Neuronal stem cell (in vitro differentiated cells): ENCODE measurements at places on chromosomes 16 and 17.

DNA sequence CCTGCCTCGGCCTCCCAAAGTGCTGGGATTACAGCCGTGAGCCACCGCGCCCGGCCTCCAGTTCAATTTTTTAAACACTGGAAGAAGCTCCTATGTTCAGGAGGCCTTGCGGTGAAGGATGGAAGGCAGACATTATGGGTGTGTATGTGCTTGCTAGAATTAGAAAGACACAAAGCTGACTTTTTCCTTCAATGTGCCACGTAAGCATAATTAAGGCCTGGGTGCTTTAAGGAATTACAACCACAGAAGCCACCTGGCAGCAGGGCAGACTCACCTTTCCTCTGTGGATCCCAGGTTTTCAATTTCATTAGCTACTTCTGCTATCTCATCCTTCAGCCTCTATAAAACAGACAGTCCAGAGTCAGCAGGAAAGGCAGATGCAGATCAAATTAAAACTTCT lies 74.2 kb downstream of the CYTH1 start:
- DNase-seq: no peak

GRCh38 chr17:32341857-32342602 lies at the start of gene C17orf75:
Gene C17orf75, minus strand, starts transcription at chr17:32342173. Its CDS starts 34 bp downstream, at chr17:32342139.
- peak; percentile 66 for DNase-seq

- DNase-seq: no peak
Measured at GRCh38 chr17:56831369-56832095, 2.2 kb downstream of the C17orf67 start.

DNA sequence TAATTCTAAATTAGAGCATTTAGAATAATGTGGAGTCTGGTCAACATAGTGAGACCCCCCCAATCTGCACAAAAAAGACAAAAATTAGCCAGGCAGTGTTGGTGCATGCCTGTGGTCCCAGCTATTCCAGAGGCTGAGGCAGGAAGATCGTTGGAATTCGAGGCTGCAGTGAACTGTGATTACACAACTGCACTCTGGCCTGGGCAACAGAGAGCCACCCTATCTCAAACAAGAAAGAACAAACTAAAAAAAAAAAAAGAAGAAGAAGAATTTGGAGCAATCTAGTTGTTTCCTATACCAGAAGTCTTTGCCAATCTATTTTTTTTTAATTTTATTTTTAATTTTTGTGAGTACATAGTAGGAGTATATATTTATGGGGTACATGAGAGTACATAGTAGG lies 6.0 kb downstream of the CETP start:
- DNase-seq: no peak

GRCh38 chr16:47309581-47310312 lies 151.1 kb downstream of the ITFG1 start:
- DNase-seq: no peak

DNA sequence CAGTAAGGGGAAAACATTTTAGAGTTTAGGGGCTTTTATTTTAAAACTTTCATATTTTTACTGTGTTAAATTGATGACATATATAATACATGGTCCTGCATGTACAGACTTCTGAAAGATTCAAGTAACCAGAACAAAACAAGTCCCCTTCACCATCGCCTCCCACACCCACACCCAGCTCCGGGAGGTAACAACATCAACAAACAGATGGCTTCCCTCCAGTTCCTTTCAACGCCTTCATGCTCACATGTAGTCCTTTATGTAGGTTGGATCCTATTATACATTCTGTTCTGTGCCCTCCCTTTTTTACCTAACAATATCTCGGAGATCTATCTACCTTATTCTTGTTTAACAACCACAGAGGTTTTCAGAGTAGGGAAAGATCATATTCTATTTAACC lies 30.5 kb downstream of the GINS3 start:
- no peak for DNase-seq

GRCh38 chr17:36992701-36993100 lies 43.9 kb downstream of the AATF start:
- no peak for DNase-seq

DNA sequence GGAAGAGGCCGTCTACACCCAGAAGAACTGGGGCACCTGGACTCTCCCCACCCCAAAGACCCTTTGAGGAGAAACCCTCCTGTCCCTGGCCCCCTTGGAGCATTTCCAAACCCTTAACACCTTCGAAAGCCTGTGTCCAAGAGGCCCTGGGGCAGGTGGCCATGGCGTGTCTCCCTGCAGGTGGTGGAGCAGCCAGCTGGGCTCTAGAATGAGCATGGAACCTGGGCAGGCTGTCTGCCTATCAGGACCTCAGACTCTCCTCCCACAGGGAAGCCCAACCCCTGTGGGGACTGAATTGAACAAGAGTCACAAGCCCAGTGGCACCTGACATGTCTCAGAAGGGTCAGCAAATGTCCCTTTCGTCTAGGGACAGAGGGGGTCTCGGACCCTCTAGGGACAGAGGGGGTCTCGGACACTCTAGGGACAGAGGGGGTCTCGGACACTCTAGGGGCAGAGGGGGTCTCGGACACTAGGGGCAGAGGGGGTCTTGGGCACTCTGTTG lies 8.4 kb downstream of the CBX4 start:
- DNase-seq: no peak

- no peak for DNase-seq
Measured at GRCh38 chr16:83366228-83366627, 441.6 kb upstream of the HSBP1 start.

DNA sequence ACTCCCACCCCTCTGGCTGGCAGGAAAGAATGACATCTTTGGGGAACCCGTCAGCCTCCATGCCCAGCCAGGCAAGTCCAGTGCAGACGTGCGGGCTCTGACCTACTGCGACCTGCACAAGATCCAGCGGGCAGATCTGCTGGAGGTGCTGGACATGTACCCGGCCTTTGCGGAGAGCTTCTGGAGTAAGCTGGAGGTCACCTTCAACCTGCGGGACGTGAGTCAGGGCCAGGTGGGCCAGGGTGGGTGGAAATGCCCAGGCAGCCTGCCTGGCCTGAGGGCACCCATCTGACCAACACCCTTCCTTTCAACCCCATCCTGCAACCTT lies 8.1 kb upstream of the DCAF7 start:
- no peak for DNase-seq

GRCh38 chr16:10641953-10642949 lies 52.5 kb downstream of the TEKT5 start:
- DNase-seq: peak; percentile 32

- no peak for DNase-seq
Measured at GRCh38 chr16:4703906-4704305, 10.5 kb downstream of the NUDT16L1 start.

- no peak for DNase-seq
Measured at GRCh38 chr17:13492737-13493122, 109.0 kb downstream of the HS3ST3A1 start.

DNA sequence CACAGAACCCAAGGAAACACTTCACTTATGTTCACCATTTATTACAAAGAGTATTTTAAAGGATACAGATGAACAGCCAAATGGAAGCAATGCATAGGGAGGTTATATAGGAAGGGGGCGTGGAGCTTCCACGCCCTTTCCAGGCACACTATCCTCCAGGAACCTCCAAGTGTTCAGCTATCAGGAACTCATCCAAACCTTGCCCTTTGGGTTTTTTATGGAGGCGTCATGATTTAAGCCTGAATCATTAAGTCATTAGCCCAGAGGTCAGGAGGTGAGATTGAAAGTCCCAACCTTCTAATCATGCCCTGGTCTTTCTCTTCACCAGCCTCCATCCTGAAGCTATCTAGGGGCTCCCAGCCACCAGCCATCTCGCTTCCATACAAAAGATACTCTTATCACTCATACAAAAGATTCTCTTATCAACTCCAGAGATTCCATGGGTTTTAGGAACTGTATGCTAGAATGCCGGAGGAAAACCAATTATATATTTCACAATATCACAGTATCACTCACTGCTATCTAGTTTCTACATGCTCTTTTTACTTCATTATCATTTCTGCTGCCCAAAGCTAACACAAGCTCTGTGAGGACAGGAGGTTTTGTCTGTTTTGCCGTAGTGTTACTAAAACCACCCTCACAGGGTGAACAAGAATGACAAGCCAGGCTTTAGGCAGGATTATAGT lies 213.4 kb downstream of the SLC39A11 start:
- no peak for DNase-seq

DNA sequence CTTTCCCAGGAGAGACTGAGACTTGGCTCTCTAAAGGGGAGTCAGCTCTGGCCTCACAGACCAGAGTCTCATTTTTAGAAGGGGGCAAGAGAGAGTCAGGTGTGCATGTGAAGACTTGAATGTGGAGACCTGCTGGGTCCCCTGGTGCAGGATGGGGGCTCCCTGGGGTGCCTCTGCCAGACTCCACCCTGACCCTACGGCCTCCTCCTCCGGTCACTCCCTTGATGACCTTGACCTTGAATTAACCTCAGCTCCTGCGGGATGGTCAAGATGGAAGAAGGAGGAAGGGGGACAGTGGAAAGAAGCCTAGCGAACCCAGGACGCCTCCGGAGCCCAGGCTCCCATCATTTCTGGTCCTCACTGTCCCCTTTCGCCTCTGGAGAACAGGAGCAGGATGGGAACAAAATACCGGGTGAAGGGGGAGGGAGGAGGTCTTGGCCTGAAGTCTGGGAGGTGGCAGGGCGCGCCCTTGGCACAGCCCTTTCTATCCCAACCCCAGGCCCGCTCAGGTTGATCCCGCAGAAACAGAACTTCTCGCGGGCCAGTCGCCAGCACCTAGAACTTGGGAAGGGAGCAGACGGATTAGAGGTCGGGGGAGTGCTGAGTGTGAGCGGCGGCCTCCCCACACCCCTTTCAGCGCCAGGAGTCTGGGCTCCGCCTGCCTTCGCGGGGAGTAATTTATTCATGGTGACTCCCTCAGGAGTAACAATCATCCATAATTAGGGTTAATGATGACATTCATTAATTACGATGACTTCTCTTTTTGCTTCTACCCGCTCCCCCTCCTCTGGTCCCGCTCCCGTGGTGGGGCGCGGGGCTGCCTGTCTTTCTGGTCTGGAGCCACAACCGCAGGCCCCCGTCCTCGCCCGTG lies 1.6 kb downstream of the STAC2 start:
- no peak for DNase-seq

GRCh38 chr17:82838386-82839063 lies 1.3 kb downstream of the ZNF750 start:
- DNase-seq: no peak

GRCh38 chr17:4584101-4584916 lies at the start of gene SMTNL2:
Gene SMTNL2, plus strand, starts transcription at chr17:4584529. Its CDS starts 77 bp downstream, at chr17:4584606.
- DNase-seq: no peak
